ENCODE measurements at places on chromosomes 5 and 9.

DNA sequence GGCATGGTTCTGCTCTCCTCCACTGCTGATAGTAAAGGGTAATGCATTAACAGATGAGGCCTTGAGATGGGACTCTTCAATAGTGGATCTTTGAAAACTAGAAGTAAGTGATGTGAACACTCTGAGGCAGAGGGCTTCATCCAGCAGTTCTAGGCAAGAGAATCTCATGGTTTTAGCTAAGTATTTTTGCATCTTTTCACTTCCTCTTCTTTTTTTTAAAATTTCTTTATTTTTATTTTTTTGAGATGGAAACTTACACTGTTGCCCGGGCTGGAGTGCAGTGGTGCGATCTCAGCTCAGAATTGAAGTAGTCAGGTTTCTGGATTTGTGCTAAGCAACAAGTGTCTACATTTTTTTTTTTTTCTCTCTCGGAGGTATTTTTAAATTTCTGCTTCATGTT lies 101.9 kb downstream of the MTRR start:
- DNase-seq, result no peak

- no peak for DNase-seq
These were observed 74.5 kb upstream of the APC start for GRCh38 chr5:112663146-112663545.

- no peak for DNase-seq
These were observed 138.6 kb downstream of the ERCC6L2 start for GRCh38 chr9:96014078-96014477.

DNA sequence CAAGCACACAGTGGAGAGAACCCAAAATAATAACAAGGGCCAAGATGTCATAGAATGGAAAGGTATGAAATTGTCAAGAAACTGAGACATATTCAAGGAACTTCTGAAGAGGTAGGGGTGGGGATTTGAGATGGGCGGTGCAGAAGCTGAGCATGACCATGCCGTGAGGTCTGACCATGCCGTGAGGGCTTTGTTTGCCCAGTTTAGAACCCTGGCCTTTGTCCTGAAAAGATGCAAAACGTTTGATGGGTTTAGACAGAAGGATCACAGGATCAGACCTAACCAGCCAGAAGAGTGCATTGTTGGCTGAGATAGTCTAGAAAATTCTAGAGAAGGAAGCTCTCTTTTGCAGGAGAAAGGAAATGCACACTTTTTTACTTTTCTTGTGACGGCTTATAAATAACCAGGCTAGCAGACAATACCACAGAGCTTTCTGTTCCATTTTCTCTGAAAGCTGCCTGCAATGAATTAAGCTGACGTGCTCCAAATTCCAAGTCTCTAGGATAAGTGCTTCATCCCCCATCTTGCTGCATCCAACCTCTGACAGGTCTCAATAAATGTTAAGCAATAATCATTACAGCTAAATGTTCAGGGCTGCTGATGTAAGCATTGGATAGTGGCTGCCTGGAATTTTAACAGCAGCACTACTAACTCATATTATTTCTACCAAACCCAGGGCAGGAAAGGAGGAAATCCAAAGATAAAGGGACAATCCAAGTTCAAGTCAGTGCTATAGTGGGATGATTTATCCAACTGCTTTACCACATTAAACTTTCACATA lies 110.9 kb upstream of the IL6ST start:
- no peak for DNase-seq

- no peak for DNase-seq
These were observed 243.9 kb upstream of the ATP10B start for GRCh38 chr5:161095953-161096352.

Measured in activated naive CD4-positive, alpha-beta T cell (primary cell).